ENCODE measurements at places on chromosomes 5 and 9.

- DNase-seq, result peak; percentile 98
Measured at GRCh38 chr5:179265514-179266290, 79.6 kb downstream of the ADAMTS2 start.

DNA sequence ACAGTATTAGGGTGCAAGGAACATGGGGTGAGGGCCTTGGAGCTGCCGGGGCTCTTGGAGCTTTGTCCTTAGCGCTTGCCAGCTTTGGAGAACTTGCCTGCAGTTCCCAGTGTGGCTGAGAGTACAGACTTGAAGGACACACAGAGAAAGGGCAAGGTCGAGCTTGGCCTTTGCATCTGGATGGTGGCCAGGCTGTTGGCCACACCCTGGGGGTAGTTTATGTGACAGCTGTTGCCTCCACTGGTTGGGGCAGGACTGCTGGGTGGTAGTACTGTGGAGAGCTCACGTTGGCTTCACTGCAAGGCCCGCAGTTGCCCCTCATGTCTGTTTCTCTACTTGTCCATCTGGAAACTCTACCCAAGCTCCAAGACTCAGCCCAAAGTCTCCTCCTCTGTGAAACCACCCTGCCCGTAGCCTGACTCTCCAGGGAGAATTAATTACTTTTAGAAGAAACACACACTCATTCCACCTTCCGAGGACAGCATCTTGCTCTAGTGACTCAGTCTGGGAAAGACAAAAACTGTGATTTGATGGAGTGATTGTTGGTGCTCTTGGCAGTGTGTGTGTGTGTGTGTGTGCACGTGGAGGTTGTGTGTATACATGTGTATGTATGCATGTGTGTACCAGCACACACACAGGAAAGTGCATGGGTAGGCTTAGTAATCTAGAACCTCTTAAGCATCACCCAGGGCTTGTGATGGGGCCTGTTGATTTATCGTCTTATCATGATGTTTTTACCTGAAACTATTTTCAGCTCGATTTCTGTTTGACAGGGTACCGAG, 57.8 kb downstream of the TENT4A start:
- DNase-seq, result no peak

DNA sequence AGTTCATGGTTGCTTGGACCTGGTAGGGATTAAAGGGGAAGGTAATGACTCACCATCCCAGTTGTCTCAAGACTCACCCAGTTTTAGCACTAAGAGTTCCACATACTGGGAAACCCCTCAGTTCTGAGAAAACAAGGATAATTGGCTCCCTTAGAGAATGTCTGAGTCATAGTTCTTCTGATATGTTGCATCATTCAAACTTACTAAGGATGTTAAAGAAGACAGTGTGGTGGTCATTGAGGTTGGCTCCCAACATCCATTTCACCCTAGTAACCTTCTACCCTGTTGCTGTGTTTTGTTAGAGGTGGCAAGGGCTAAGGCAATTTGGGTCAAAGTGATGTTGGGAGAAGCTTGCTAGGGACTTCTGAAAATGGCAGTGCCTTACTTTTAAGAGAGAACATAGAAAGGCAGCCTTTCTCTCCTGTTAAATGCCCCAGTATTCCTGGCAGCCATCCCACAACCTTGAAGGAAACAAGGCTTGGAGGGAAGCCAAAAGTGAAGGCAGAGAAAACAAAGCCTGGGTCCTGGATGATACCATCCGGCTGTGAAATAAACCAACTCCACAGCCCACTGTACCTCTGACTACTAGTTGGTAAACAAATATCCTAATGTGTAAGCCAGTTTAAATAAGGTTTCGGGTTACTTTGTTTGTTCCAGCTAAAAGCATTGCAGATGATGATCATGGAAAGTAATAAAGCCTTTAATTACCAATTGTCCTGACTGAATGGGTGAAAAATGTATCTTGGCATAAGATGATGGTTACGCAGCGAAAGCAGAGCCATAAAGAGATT, 80.4 kb upstream of the ADAMTSL1 start:
- DNase-seq, result no peak

DNA sequence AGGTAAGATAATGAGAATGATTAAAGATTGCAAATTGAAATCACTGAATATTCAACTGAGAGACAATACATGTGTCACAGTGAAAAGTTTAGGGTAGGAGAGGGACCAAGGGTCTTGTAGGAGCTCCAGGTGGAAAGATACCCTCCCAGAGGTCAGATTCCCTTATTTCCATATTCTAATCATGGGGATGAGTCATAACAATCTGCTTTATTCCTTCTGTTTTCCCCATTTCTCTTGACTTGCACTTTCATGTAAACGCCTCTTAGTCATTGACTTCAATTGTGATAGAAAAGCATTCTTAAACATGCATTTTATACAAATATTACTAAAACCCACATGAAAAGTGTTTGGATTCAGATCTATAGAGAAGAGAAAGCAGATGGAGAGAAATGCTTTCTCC, 81.3 kb upstream of the CTSL start:
- DNase-seq, result no peak

- DNase-seq, result no peak
Measured at GRCh38 chr5:59684388-59685190, 208.9 kb downstream of the PDE4D start.
